ENCODE measurements at places on chromosomes 5 and 9. TPM values are rescaled to one million over a fixed set of nuclear protein-coding genes. Genes with fewer than 3 reads are reported as not detected.

C5orf15 gene
- total RNA-seq, result 52.8 TPM

SUSD3 gene
- 0.65 TPM for total RNA-seq

CCDC192 gene
- not detected for total RNA-seq

FAM200C gene
- 2.2 TPM for total RNA-seq

CCDC171 gene
- total RNA-seq, result 0.40 TPM

SPATA31C1 gene
- not detected for total RNA-seq

SEMA5A gene
- total RNA-seq, result not detected

GIN1 gene
- 5.2 TPM for total RNA-seq

CRB2 gene
- 0.06 TPM for total RNA-seq

MEGF10 gene
- not detected for total RNA-seq

APBB3 gene
- total RNA-seq, result 4.8 TPM

TMEM245 gene
- 57.2 TPM for total RNA-seq

BTNL3 gene
- total RNA-seq, result not detected

DENND4C gene
- 13.3 TPM for total RNA-seq

FBXW5 gene
- 62.7 TPM for total RNA-seq

SLC45A2 gene
- not detected for total RNA-seq

CNTNAP3B gene
- total RNA-seq, result 17.5 TPM

CYSTM1 gene
- total RNA-seq, result 171 TPM

RNF180 gene
- total RNA-seq, result 0.26 TPM

PCDHB2 gene
- 3.7 TPM for total RNA-seq

BOD1 gene
- total RNA-seq, result 66.0 TPM

KIF12 gene
- 2.1 TPM for total RNA-seq

PTGDS gene
- not detected for total RNA-seq

OLFML2A gene
- total RNA-seq, result 28.2 TPM

IL5 gene
- total RNA-seq, result not detected

POMT1 gene
- 13.5 TPM for total RNA-seq

ACTBL2 gene
- 0.08 TPM for total RNA-seq

C7 gene
- not detected for total RNA-seq

SLCO6A1 gene
- total RNA-seq, result not detected

ENTR1 gene
- total RNA-seq, result 54.8 TPM

ZNF658 gene
- 2.0 TPM for total RNA-seq

PROB1 gene
- 0.20 TPM for total RNA-seq

TCERG1 gene
- 48.0 TPM for total RNA-seq

COL15A1 gene
- 0.55 TPM for total RNA-seq

CKMT2 gene
- not detected for total RNA-seq

PLAC8L1 gene
- not detected for total RNA-seq

GPR151 gene
- total RNA-seq, result not detected

INSL6 gene
- not detected for total RNA-seq

RNF20 gene
- 22.3 TPM for total RNA-seq

GABRA1 gene
- total RNA-seq, result not detected

CARD6 gene
- 3.1 TPM for total RNA-seq

CDH12 gene
- total RNA-seq, result not detected

Data from A549 treated with Mapracorat at 1 μM for 4 hours (cell line).